ENCODE measurements at places on chromosomes 4 and X. TPM values are rescaled to one million over a fixed set of nuclear protein-coding genes. Genes with fewer than 3 reads are reported as not detected.

Gene SLC2A9
- polyA plus RNA-seq: 65.5 TPM

GRCh38 chrX:148448686-148449085 is 51.7 kb upstream of the AFF2 start:
- DNase-seq: no peak

DNA sequence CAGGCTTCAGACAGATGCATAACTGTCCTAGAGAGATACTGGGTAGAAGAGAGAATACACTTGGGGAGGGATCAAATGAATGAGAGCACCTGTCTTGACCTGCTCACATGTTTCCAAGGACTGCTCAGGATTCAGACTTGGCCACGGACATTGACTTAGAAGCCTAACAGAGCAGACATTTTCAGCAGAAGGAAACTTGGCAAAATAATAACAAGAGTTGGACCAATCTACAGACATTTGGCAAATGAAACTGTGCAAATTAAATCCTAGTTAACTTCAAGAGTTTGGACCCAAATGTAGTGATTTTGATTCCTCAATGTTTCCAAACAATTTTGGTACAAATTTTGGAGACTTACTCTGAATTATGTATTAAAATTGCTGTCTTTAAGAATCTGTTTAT is 223.9 kb downstream of the CAMK2D start:
- DNase-seq: no peak

DNA sequence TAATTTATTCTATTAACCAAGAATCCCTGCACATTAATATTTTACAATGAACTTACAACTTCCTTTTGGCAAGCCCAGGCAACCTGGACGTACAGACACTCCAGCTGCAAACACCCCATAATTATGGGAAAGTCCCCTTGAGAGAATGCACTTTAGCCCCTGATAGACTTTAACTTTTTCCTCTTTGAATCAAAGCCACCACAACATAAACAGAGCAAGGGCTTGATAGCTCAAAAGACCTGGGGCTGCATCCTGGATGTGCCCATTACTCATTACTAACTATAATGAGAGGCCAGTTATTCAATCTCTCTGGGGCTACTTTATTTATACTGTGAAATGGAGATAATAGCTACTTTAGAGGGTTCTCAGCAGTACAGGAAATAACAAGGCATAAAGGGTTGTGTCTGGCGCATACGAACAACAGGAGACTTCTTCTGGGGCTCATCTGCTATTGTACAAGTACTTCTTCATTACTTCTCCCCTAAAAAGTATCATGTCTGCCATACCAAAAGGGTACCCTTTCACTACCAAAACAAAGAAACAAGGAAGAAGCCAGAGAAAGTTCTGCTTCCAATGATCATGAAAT is 54.9 kb downstream of the CASK start:
- no peak for DNase-seq

- DNase-seq: no peak
Measured at GRCh38 chr4:156756118-156756517, 215.5 kb downstream of the PDGFC start.

DNA sequence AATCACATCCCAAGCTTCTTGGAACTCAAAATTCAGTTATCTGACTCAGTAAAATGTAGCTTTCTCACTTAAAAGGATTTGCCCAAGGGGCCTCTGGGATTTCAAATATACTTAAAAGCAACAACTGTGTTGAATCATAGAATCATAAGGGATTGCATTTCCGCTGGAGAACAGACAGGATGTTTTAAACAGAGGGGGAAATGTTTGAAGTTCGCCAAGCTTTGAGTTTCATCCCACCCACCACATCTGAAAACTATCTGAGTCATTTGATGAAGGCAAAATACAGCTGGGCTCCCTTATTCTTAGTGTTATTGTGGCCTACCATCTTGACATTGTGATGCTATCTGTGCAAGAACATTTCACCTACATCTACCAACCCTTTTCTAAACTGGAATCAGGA is 73.5 kb downstream of the PPP1R2C start:
- no peak for DNase-seq
